ENCODE measurements at places on chromosomes 5 and 9.

GRCh38 chr9:121138973-121139372 is 62.7 kb downstream of the RAB14 start:
- no peak for DNase-seq

DNA sequence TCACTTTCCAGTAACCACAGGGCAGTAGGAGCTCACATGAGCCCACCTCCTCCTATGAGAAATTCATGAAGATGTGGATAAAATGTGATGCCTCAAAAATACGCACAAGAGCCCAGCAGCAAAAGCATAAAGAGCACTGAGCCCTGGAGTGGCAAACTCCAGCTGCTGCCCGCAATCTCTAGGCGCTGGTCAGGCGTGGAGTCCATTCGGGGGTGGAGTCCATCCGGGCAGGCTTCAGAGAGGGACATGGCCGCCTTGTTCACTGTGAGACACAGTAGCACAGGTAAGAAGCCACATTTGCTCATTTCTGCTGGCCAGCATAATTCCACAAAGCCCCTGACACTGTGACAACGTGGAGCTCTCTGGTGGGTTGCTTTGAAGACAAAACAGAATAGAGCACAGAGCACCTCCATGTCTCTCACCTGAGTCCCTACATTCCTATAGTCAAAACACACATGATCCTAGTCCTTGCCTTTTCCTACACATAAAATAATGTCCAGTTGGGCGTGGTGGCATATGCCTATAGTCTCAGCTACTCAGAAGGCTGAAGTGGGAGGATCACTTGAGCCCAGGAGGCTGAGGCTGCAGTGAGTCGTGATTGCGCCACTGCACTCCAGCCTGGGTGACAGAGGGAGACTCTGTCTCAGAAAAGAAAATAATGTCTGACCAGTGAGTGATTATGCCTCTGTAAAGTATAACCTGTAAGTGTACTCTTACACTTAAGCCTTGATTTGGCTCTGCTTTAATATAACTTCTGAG is 365.2 kb downstream of the GADD45G start:
- DNase-seq = no peak

DNA sequence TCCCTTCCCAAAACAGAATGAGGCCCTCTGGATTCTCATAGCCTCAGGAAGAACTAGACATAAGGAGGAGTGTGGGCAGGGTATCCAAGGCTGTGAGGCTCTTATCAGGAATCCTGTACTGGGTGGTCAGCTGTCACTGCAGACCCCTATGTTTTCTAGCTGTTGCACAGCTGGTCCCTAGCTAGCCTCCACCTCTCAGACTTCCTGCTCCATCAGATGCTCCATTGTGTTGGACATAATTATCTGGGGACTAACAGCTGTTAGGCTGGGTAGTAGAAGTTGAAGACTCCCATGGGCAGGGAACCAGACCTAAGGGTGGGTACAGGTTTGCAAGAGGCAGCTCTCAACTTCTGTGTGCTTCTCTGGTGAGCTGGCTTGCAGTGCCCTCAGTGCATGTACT is 18.4 kb downstream of the FAM219A start:
- DNase-seq = no peak

GRCh38 chr5:68557162-68557936 is 341.8 kb downstream of the PIK3R1 start:
- DNase-seq = no peak
